CD4-positive, alpha-beta T cell (primary cell): ENCODE measurements at places on chromosomes 12 and 14.

GRCh38 chr14:90795744-90796143 lies 20.5 kb downstream of the TTC7B start:
- no peak for DNase-seq

DNA sequence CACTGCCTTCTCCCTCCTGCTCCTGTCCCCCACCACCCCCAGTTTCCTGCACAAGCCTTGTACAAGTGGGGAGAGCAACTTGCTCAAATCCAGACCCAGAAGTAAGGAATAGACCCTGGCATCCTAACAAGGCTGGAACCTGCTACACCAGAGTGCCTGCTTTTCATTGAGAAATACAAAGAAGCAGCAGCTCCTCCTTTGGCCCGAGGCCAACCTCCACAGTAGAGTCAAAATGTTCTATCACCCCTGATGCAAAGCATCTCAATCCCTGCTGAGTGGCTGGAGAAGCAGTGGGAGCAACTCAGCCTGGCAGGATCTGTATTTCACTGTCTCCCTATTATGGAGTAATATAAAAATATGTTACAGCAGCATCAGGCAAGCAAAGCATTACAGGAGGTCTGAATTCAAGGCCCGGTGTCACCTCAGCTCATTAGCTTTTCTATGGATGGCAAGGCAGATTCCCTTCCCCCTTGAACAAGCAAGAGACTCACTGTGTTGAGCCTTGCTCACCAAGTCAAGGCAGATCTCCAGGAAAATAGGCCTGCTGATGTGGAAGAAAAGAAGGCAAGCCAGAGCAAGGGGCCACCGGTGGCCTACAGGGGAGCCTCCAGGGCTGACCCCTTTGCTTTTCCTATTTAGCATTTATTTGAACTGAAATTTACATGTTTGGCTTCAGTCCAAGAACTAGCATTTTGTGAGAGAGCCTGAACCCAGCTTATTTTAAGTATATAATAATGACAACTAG lies 186.3 kb upstream of the EGLN3 start:
- no peak for DNase-seq

DNA sequence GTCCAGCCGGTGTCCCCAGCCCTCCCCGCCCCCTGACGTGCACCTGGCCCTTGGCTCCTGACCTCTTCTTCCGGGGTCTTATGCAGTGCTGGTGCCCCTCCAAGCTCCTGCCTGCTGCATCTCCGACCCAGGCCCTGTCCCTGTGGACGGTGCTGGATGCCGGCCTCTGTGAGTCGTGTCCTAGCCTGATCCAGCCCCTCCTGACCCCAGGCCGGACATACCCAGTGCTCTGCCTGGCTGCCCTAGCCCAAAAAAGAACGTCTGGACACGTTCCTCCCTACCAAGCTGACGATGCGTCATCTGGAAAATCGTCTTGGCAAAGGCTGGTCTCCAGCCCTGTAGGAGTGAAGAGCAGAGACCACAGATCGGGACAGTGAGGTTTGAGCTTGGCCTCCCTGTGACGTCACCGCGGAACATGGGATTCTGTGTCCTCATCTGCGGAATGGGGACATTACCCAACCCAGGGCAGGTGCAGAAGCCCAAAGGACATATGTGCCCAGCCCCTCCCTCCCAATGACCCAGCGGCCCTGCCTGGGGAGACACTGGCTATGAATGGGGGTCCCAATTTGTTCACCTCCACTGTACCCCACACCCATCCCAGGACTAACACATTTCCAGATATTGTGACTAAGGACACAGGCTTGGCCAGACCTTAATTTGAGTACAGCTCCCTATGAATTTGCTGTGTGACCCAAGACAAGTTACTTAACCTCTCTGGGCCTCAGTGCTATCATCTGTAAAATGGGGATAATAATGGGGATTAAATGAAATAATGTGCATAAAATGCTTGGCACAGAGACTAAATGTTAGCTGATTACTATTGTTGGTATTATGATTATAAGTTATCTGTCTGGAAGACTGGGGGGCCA lies 51.0 kb upstream of the BCL11B start:
- DNase-seq, result no peak

DNA sequence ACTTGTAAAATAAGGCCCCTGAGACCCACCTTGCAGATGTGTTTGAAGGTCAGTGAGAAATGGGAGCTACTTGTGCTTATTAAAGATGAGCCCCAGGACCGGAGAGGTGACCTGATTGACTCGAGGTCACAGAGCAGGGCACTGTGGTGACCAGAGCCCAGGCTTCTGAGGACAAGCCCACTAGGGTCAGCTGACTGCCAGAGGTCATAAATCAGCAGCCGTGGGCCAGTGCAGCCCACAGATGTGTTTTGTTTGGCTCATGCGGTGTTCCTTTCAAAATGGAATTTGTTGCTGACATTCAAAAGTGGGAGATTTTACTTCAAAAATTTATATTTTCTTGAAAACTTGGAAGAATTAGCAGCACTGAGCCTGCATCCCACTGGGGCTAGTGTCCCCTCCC lies 24.5 kb downstream of the JDP2 start:
- DNase-seq, result no peak

DNA sequence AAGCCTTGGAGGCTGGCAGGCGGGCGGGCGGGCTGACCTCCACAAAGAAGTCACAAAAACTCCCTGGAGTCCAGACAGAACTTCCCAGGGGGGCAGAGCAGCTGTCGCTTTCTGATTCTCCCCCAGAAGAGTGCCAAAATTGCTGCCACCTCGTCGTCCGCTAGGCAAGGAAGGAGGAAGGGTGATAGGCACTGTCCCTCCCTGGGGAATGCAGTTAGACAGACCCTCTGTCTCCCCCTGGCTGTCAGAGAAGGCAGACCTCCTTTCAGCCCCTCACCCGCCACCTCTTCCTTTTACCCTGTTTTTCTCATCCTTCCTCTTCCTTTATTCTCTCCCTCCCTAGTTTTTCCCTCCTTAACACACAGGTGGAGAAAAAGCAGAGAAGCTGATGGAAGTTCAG lies 18.7 kb downstream of the GRIN2B start:
- DNase-seq, result no peak

DNA sequence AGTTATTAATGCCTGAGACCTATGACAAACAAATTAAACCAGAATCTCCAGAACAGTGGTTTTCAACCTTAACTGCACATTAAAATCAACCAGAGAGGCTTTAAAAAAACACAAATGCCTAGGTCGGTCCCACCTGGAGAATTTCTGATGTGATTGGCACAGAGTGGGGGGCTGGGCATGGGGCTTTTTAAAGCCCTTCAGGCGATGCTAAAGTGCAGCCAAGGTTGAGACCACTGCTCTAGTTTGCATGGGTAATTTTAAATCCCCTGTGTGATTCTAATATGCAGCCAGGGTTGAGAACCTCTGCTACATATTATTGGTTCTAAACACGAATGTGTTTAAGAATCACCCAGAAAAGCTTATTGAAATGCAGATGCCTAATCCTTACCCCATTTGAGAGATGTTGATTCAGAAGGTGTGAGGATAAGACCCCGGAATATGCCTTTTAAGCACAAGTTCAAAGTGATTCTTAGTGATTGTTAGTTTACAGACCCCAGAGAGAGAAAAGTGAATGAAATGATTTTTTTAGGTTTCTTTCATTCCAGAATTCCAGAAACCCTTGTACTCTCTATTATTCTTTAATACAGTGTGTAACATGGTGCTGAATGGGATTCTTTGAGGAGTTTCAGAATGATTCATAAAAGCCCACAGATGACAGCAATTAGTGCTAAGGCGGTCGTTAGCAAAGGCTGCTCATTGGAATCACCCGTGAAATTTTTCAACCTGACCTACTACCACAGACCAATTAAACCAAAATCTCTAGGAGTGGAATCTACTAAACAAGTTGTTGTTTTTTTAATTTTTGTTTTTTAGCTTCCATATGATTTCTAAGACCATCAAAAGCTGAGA lies 44.9 kb downstream of the LIN7A start:
- no peak for DNase-seq

GRCh38 chr12:24721191-24721590 lies 227.7 kb downstream of the BCAT1 start:
- DNase-seq, result no peak

DNA sequence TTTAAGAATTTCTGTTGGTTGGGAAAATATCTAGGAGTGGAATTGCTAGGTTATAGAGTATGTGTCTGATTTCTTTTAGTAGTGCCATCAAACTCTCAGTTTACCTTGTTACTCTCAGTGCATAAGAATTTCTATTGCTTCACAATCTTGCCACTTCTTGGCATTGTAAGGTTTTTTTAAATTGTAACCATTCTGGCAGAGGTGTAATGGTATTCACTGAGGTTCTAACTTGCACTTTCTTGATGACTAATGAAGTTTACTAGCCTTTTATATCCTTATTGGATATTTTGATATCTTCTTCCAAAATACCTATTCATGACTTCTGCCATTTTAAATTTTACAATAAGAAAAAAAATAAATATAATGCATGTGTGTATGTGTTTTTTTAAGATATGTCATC lies 478.0 kb downstream of the NAV3 start:
- no peak for DNase-seq

GRCh38 chr14:26395726-26396125 lies 202.1 kb downstream of the NOVA1 start:
- DNase-seq, result no peak

GRCh38 chr12:58441483-58441882 lies 478.8 kb downstream of the LRIG3 start:
- no peak for DNase-seq

DNA sequence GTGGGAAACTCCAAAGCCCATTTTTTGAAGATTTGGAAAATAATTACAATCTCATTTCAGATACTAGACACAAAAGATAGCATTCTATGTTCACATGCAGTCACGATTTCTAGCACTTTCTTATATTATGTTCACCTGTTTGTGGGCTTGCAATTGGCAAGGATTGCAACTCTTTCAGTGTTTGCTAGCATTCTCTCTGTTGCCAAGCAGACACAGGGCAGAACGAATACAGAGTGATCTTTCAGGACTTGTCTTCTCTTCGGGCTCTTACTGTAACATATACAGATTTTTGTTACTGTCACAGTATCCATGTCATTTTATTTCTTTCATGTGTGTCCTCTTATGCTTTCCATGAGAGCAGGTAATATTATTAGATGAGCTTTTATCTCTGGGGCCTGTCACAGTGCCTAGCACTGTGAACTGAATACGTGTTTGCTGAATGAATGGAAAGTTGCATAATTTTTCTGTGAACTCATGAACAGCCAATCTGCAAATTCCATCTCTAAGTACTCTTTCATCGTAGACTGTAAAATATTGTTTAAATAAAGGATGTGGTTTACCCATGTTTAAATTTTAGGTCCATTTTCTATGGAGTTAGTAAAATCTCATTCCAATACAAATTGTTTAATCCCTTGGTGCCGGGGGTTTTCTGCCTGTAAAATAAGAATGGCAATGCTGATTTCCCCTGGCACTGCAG lies 105.1 kb downstream of the BMP4 start:
- no peak for DNase-seq

- DNase-seq, result no peak
These were observed 60.8 kb upstream of the EIF5 start for GRCh38 chr14:103273145-103273744.

- DNase-seq, result no peak
These were observed at the start of gene TMEM119 for GRCh38 chr12:108597559-108598471. Gene TMEM119 (minus strand): TSS chr12:108598084. CDS start chr12:108592383, 5,701 bp downstream.

GRCh38 chr12:113762155-113762881 lies 203.8 kb downstream of the RBM19 start:
- DNase-seq, result no peak

- DNase-seq, result no peak
These were observed 8.2 kb downstream of the ARHGEF40 start for GRCh38 chr14:21078287-21078686.

DNA sequence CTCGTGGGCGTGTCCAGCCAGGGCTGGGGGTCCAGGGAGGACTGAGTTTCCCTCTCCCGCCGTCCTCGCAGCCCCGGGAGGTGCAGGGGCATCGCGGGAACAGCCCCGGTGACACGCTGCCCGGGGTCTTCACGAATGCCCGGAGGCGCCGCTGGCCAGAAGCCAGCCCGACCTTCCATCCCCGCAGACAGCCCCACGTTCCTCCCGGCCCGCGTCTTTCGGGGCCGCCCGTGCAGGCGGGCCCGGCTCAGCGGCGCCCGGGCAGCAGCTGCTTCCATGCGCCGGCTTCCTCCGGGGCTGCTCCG lies 827 bp upstream of the TEDC1 start:
- no peak for DNase-seq

GRCh38 chr14:94404561-94404960 lies 16.2 kb upstream of the SERPINA1 start:
- DNase-seq, result no peak

GRCh38 chr12:24728366-24728765 lies 220.5 kb downstream of the BCAT1 start:
- DNase-seq, result no peak

GRCh38 chr12:121992059-121992879 lies 29.4 kb upstream of the BCL7A start:
- DNase-seq, result no peak

DNA sequence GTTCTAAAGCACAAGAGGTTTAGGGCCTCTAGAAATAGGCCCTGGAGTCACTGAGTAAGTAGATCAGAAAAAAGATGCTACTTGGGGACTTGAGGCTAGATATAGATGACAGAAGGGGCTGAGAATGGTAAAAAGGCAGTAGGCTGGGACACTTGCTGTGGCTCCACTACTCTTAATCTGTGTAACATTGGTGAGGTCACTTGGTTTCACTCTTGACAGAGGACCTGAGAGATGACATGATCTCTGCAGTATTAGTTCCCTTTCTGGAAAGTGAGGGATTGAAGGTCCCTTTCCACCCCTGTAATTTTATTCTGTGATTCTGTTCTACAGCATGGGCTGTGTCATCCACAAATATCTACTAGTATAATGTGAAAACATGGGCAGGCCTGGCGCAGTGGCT lies 39.7 kb downstream of the MAPKAPK5 start:
- DNase-seq, result no peak

GRCh38 chr12:106287364-106287763 lies 15.2 kb upstream of the TCP11L2 start:
- no peak for DNase-seq

- no peak for DNase-seq
These were observed 317.5 kb upstream of the OR4E1 start for GRCh38 chr14:21991130-21991529.

- DNase-seq, result no peak
These were observed 130.7 kb downstream of the CRACR2A start for GRCh38 chr12:3622021-3622821.

DNA sequence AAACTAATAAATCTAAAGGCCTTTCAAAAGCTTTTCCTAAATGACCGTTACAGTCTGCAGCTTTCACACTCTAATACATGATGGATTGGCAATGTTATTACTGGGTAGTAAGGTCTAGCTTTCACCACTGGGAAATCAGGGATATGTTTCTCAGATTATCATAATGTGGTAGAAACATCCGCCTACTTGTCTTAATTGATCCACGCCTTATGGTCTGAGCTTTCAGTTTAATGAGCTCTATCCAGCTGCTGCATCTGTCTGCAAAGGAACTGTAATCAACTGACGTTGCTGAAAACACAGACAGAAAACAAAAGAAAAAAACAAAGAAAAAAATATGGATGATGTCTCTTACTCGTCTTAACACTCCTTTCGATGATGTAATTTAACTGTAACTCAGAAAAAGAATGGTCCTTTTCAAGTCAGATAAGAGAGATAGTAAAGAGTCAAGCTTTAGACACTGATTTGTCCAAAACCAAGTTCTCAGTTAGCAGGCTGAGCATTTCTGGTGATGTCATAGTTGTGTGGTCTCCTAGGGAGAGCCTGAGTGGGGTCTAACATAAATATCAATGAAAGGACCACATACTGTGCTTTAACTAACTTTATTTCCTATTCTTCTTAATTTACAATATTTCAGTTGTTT lies 85.9 kb downstream of the C2CD5 start:
- no peak for DNase-seq

GRCh38 chr12:51421266-51421884 lies 3.3 kb upstream of the SLC4A8 start:
- DNase-seq, result peak; percentile 19

- no peak for DNase-seq
These were observed 52.9 kb downstream of the PPP4R4 start for GRCh38 chr14:94227029-94227428.

- no peak for DNase-seq
These were observed 17.5 kb upstream of the GXYLT1 start for GRCh38 chr12:42162193-42162592.
